Activated CD8-positive, alpha-beta T cell treated with anti-CD3 and anti-CD28 coated beads, Interleukin-2, amount 10 ng/mL, durations not matched to agents 7 days and 5 days (primary cell): ENCODE measurements at places on chromosomes 16 and 17. TPM values are rescaled to one million over a fixed set of nuclear protein-coding genes. Genes with fewer than 3 reads are reported as not detected.

GRCh38 chr17:45951941-45952340 lies 47.1 kb upstream of the STH start:
- DNase-seq = no peak

The EFCAB5 gene
- 1.3 TPM for total RNA-seq

DNA sequence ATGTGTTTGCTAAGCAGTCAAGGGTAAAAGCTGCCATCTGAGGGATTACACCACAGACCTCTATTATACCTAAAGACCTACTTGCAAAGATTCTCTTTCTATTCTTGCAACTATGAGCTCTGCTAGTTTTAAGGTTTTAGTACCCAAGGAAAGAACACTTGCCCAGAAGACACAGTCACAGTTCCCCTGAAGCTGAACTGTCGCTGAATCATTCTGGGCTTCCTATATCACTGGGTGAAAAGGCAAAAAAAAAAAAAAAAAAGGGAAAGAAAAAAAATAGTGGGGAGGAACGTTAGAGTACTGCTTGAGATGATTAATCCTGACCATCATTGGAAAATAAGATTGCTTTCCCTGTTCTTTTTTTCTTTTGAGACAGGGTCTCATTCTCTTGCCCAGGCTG lies 37.9 kb downstream of the LYRM1 start:
- DNase-seq = no peak

The KRT24 gene
- total RNA-seq = not detected

DNA sequence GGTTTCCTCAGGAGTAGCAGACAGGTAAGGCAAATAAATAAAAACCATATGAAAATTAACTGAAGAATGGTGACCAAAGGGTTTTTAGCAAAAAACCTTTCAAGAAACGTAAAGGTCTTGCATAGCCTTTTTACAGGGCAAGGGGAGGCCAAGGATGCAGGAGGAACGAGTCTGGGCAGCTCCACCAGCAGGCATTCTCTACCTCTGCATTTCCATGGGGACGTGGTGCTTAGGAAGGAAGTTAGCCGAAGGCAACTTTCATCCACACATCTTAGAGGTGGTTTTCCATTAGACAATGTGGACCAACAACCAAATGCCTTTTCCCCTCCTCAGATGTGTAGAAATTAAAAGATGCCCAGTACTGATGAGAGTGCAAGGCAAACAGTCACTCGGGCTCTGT lies 20.7 kb downstream of the TOM1L2 start:
- no peak for DNase-seq

The LGALS9B gene
- 0.47 TPM for total RNA-seq

The SMURF2 gene
- 16.1 TPM for total RNA-seq

DNA sequence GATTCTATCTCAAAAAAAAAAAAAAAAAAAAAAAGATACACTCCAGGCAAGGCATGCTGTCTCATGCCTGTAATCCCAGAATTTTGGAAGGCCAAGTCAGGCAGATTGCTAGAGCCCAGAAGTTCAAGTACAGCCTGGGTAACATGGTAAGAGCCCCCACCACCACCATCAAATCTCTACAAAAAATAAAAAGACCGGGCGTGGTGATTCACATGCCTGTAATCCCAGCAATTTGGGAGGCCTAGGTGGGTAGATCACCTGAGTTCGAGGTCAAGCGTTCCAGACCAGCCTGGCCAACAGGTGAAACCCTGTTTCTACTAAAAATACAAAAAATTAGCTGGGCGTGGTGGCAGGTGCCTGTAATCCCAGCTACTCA lies 1.8 kb upstream of the ACLY start:
- no peak for DNase-seq
